ENCODE measurements at places on chromosomes 7 and 10. TPM values are rescaled to one million over a fixed set of nuclear protein-coding genes. Genes with fewer than 3 reads are reported as not detected.

ZCWPW1 gene
- 8.0 TPM for total RNA-seq

TRIM50 gene
- 0.71 TPM for total RNA-seq

ACSM6 gene
- total RNA-seq, result 0.49 TPM

BTBD16 gene
- 0.89 TPM for total RNA-seq

CCDC172 gene
- not detected for total RNA-seq

DNA sequence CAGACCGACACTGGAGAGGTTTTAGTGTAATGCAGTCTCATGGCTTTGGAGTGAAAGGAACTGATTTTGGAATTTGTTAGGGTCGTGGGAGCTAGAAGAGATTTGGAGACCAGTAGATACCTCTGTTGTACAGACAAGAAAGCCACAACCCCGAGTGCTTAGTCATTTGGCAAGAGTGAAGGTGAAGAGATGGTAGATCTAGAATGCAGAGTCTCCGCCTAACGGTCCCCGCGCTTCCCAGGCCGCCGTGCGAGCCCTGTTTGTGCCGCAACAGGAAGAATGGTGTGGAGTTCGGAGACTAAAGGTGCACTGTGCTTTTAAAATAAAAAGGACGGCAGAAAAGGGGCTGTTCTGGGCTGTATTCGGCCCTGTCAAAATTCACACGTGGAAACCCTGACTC, 186.7 kb downstream of the ADARB2 start:
- no peak for DNase-seq

GRCh38 chr10:103282961-103283360, 6.0 kb downstream of the INA start:
- no peak for DNase-seq

DNA sequence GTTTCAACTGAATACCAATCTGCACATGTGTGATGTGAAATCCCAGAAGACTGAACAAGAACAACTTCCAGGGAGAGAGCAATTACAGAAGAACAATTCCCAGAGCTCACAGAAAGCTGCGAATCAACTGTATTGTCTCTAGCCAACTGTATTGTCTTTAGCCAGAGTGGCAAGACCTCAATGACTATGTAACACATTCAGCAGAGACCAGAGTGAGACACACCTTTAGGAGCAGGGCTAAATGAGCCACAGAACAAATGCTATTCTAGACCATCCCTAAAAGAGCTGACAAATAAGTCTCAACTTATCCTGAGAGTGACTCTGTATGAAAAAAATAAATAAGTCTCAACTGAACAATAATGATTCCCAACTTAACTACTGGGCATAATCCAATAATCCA, 72.0 kb downstream of the KMT2C start:
- DNase-seq, result no peak

DNA sequence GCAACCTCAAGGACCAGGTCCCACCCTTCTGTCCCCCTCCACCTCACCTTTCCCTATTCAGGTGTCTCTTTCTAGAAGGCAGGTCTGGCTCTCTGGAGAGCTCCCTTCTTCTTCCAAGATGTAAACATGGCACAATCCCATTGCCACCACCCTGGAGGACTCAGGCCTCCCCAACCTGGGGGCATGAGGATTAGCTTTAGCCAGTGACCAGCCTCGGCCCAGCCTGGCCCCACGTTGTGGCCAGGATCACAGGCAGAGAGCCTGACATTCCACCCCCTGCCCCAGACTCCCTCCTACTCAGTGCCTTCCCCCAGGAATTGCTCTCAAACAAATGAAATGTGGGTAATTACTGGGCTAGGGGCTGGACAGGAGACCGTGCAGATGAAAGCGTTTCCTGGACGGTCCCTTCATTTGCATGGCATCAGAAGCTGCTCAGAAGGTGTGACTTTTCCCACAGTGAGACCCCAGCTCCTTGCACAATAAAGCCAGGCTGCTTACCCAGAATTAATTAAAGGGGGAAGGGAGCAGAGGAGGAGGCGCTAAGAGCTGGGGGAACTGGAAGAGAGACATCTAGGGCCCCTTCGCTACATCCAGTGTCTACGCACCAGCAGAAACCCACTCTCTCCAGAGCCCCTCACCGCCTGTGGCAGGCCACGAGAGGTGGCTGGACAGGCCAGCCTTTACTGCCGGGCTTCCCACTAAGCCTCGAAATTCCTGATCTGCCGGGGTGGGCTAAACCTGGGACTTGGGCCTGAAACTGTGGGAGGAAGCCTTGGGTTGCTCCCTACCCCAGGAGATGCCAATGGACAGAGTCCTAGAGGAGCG, 7.7 kb downstream of the FGF8 start:
- DNase-seq, result no peak

DNA sequence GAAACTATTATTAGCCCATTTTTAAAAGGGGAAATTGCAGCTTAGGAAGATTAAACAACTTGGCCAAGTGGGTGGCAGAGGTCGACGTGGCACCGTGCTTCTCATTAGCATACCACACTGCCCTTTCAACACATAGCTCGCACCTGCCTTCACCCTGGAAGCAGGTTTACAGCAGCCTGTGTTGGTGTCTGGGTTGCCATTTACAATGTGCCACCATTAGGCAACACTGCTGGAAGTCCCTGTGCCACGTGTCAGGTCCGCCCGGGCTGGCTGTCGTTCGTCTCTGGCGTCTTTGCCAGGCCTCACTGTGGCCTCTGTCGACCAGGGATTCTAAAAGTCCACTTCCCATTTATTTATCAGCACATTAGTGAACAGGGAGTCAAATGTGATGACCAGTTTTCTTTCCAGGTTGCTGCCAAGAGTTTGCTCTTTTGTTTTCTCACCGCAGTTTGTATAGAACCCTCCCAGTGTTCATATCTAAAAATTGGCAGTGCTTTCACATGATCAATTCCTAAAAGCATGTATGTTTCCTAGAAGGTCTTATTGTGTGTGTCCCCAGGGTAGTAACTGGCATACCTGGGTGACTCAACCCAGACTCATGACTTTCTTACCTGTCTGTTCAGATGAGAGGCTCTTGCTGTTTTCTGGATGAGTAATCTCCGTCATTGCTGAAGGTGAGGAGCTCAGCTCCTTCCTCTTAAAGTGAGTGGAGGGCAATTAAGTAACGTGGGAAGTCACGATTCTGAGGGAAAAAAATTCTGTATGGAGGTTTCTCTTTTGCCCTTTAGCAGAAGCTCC, 9.2 kb downstream of the INSIG1 start:
- DNase-seq, result no peak

DNA sequence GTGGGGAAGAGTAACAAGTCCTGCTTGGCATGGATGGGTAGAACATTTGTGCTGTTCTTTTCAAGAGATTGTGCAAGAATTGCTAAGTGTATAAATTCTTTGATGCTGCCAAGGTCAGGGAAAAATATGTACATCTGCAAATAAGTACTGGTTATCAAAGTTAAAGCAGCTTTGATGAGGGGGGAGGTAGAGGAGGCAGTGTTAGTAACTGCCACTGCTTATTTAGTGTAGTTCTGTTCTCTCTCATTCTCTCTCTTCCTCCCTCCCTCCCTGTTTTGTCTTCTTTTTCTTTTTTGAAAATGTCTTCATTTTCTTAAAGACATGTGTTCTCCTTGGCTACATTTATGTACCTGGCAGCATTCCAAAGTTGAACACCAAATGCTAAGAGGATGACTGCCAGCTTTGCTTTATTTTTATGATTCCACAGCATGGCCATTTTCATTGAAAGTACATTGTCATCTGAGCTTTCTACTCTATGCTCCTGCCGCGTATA, 18.6 kb downstream of the CACNB2 start:
- no peak for DNase-seq

- DNase-seq, result no peak
These were observed 175.8 kb downstream of the VTI1A start for GRCh38 chr10:112622786-112623185.

- DNase-seq, result no peak
These were observed 9.5 kb downstream of the RNF32 start for GRCh38 chr7:156650042-156650441.
